H4 (cell line): ENCODE measurements at places on chromosomes 6 and 20.

DNA sequence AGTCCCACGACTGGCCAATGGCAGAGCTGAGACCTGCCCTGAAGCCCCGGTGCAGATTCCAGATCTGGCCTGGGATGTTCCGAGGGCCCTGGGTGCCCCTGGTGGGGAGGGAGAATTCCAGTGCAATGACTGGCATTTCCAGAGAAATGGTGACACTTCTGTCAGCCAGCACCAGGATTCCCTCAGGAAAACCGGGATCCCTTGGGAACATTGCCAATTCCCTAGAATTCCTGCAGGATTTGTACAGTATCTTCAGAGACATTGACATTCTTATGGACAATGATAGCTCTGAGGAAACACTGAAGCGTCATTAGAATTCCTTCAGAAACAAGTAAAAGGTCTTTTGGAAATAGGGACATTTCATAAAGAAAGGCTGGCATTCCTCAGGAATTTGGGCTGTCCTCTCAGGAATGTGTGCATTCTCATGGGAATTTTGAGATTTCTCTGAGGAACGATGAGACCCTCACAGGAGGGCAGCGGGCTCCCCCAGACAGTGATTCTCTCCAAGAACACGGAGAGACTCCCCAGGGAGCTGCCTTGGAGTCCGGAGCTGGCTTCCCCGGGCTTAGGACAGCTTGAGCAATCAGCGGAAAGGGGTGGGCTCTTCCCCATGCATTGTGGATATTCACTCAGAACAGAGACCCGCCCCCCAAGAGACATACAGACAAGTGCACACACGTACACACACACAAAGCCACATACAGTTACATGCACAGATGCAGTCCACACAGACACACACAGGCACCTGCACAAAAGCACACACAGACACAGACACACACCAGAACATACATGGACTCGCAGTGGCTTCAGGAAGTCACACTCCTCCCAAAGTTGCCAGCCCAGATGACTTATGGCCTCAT lies 35.2 kb upstream of the BPIFA2 start:
- no peak for DNase-seq

DNA sequence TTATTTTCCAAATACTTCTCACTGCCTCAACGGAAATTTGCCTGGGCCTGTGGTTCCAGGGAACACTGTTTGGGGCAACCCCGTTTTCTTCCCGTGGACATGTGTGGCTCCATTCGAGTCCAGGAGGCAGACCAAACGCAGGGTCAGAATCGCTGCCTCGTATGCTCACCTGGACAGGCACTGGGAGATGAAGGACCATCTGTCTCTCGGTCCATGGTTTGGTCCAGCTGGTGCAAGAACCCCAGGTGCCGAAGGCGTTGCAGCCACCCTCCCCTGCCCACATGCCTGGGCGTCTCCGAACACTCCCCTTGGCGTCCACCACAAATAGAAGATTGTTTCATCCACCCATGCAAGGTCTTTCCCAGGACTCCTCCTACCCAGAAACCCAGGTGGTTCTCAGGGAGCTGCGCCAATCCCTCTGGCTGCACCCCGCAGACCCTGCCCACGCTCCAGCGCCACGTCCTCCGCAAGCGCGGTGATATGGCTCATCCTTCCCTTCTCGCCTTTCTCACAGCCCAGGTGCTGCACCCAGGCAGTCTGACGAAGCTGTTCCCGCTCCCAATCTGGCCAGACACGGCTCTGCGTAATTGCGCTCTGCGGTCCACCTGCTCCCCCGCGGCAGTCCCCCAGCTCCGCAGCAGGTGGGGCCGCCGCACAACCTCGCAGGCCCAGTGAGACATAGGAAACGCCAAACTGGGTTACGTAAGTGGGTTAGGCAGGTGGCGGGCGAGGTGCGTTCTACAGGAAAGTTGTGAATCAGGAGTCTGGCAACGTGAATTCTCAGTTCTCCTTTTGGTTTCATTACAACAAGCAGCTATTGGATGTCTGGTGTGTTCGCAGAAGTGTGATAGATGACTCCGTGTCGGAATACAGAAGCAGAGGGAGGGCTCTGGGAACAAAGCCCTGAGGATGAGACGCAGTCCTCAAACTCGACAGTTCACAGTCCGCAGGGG lies 146.2 kb upstream of the ECI2 start:
- no peak for DNase-seq

DNA sequence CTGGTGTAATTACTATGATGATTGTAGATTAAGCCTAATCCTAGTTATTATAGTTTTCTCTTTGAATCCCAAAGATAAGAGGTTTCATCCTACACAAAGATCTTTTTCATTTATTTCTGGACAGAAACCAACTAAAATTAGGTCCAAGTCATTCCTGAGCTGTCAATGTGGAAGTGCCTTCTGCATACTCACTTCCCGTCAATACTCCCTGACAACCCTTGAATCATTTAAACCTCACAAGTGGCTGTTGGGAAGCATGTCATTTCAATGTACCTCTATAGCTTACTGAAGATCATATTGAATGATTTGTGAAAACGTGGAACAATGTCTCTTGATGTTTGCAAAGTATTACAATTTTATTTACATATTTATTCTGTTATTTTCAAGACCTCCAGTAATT lies 274.1 kb downstream of the HACE1 start:
- DNase-seq: no peak

- DNase-seq: no peak
These were observed 37.1 kb downstream of the RIPOR2 start for GRCh38 chr6:24898676-24899075.

GRCh38 chr6:108115598-108116058 lies 41.1 kb upstream of the OSTM1 start:
- no peak for DNase-seq

DNA sequence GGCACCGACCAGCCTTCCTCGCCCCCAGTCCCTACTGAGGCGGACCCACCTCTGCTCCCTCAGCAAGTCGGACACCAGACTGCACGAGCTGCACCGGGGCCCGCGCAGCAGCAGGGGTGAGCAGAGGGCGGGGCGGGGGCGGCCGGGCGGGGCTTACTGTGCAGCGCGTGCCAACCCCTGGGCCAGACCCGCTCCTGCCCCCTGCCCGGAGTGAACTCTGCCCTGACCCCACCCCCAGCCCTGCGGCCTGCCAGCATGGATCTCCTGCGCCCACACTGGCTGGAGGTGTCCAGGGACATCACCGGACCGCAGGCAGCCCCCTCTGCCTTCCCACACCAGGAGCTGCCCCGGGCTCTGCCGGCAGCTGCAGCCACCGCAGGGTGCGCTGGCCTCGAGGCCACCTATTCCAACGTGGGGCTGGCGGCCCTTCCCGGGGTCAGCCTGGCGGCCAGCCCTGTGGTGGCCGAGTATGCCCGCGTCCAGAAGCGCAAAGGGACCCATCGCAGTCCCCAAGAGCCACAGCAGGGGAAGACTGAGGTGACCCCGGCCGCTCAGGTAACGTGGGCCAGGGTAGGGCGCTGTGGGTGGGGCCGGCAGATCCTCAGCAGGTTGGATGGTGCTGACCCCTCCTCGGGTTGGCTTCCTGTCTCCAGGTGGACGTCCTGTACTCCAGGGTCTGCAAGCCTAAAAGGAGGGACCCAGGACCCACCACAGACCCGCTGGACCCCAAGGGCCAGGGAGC lies 1.5 kb upstream of the SLC2A4RG start:
- no peak for DNase-seq

- no peak for DNase-seq
These were observed 108.6 kb downstream of the MAP3K7 start for GRCh38 chr6:90478278-90478677.

GRCh38 chr6:53593001-53593488 lies 48.1 kb upstream of the GCLC start:
- DNase-seq: peak; percentile 52

GRCh38 chr6:34584694-34585093 lies 28.6 kb upstream of the SPDEF start:
- no peak for DNase-seq

DNA sequence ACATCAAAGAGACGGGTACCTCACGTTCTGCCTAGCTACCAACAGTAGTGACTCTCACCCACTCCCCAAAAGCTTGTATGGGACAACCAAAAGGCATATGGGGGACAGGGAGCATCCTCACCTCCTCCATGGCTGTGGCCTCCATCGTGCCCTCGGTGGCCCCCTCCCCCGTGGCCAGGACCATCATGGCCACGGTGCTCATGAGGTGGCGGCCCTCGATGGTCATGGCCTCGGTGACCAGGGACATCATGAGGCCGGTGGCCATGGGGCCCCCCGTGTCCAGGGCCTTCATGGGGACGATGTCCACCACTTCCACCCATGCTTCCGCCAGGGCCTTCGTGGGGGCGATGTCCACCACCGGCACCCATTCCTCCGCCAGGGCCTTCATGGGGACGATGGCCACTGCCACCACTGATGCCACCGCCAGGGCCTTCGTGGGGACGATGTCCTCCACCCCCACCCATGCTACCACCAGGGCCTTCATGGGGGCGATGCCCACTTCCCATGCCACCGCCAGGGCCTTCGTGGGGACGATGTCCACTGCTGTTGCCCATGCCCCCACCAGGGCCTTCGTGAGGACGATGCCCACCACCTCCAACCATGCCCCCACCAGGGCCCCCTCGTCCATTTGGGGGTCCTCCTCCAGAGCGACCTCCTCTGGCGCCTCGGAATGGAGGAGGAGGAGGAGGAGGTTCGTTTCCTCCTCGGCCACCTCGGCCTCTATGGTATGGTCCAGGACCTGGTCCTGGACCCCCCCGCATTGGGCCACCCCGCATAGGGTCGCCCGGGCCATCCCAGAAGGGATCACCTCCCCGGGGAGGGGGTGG lies 15.0 kb downstream of the PPP1R10 start:
- no peak for DNase-seq

- no peak for DNase-seq
These were observed 429.7 kb downstream of the EPHA7 start for GRCh38 chr6:92989656-92990055.

DNA sequence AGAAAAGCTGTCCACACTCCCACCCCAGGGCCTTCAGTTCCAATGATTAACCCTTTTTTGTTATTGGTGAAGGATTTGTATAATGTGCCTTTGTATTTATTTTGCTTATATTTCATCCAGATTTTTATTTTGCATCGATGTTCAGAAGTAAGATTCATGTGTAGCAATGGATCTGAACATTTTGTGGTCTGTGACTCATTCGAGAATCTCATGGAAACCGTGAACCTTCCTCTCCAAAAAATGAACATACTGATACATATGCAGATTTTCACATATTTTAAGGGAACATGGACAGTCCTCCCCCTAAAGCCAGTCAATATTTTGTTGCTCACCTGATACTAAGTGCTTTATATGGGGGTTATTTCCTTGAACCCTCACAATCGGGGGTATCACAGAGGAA lies 421.8 kb upstream of the SOX4 start:
- no peak for DNase-seq

- no peak for DNase-seq
These were observed 32.8 kb downstream of the RAB22A start for GRCh38 chr20:58342104-58342945.

DNA sequence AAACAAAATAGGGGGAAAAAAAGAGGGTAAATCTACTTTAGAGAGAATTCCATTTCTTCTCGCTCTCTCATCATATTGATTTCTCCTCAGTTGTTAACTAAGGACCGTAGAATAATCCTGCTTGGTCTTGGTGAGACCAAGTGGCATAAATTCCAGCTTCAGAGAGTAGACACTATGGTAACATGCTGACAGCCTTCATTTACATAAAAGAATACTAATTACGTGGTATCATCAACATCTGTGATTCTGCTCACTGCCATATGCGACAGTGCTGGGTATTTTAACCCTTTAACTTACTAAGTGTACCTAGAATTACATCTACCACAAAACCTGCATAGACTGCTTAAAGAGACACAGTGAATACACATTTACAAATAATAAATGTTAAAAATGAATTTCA lies 27.1 kb downstream of the TOMM6 start:
- no peak for DNase-seq

DNA sequence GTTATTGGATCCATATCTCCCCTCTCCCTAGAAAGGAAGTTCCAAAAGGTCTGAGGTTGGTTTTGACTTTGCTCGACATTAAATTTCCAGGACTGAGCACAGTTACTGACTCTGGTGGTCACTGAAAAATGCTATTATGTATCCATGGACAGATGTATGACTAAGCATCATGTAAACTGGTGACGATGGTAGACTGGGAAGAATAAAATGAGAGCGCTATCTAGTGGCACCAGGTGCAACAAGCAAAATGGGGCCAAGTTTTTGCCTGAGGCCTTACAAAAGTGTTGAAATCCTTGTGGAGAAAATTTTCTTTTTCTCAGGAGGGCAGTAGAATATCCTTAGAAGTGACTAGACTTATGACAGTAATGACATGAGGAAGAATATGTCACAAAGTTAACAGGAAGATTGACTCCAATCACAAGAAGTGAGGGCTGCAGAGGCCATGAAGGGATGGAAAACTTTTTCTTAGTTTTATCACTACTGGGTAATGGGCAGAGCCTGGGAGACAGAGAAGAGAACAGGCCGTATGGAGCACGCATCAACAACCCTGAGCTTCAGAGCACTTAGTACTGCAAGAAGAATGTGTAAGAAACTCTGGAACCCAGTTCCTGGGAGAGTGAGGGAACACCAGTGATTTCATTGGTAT lies 88.9 kb upstream of the ELOVL5 start:
- DNase-seq: peak; percentile 94

DNA sequence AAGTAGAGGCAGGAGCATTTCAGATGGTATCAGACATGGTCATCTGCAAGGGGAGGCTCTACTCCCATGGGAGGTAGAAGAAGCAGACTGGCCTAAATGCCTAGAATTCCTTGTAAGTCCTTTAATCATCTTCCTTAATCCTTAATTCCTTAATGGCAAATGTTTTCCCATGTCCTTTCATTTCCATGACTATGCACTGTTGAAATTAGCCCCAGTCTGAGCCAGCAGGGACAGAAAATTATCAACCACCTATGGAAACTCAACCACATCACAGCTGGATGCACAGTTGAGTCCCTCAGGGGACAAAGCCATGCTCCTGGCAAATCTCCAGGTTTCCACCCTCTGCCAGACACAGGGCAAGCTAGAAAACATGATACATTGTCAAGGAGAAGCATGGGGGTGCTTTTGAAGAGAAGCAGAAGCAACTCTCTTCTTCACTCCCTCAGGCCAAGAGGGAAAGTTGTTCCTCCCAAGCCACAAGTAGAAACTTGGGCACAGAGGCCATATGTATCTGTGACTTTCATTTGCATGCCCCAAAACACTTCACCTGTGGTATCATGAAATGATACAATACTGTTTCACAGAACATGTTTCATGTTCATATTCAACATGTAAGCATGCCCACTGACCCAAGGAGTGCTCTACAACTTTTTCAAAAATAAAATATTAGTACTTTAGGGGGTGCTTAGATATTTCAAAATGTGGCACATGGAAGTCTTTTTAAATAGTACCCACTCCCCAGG lies 683.6 kb downstream of the KIF16B start:
- DNase-seq: peak; percentile 67

GRCh38 chr6:148811459-148811858 lies 64.6 kb downstream of the UST start:
- no peak for DNase-seq

DNA sequence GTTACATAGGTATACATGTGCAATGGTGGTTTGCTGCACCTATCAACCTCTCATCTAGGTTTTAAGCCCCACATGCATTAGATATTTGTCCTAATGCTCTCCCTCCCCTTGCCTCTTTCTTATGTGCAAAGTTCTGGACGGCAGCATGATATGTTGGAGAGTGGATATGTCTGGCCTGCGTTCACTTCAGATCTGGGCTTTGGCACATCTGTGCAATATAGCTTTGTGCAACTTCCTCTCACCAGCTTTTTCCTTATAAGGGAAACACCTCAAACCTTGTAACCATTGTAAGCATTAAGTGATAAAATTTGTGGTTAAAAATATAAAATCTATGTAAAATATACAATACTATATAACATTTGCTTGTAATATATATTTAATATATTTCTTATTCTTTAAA lies 288.0 kb downstream of the PHACTR1 start:
- DNase-seq: no peak

- DNase-seq: no peak
These were observed 12.8 kb downstream of the NPEPL1 start for GRCh38 chr20:58705208-58705926.
